Osteoblast (primary cell): ENCODE measurements at places on chromosomes 16 and 17. TPM values are rescaled to one million over a fixed set of nuclear protein-coding genes. Genes with fewer than 3 reads are reported as not detected.
A peak's percentile ranks its signal among the peaks of the same experiment; 100 is the strongest.

HLF gene
- total RNA-seq = under 0.01 TPM in 2 replicates

ALDH3A1 gene
- total RNA-seq = under 0.01 TPM in 1 of 2 replicates, not detected in the other

TMEM186 gene
- 3.5 and 4.0 TPM in 2 replicates for total RNA-seq

SKAP1 gene
- not detected in 2 replicates for total RNA-seq

OR1F1 gene
- total RNA-seq = 0.36 TPM in 1 of 2 replicates, not detected in the other

ITGA3 gene
- 73.4 and 81.4 TPM in 2 replicates for total RNA-seq

DNA sequence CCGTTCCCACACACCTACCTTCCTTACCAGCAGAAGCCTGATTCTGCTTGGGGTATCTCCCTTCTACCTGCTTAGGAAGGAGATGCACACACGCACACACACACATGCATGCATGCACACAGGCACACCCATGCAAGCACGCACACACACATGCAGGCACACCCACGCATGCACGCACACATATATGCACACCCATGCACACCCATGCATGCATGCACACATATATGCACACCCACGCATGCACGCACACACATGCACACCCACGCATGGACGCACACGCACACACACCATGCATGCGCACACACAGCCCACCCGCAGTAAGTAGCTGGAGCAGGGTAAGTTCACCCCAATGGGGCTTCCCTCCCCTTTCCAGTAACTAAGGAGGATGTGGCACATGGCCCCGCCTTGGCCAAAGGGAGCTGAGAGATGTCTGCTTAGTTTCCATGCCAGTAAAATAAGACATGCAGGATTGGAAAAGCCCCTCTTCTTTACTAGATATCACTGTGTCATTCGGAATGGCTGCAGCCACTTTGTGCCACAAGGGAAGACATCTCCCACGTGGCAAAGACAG, 33.7 kb downstream of the ADCY9 start:
- no peak overlapping the region for H3K27ac ChIP-seq
- peaks cover 6% of the 10 kb centered on the region for H3K4me1 ChIP-seq
- DNase-seq = no peak
- no peak overlapping the region for H3K4me3 ChIP-seq
- H3K36me3 ChIP-seq = no peaks in the 10 kb centered on the region
- no peaks in the 10 kb centered on the region for H3K27me3 ChIP-seq

DNA sequence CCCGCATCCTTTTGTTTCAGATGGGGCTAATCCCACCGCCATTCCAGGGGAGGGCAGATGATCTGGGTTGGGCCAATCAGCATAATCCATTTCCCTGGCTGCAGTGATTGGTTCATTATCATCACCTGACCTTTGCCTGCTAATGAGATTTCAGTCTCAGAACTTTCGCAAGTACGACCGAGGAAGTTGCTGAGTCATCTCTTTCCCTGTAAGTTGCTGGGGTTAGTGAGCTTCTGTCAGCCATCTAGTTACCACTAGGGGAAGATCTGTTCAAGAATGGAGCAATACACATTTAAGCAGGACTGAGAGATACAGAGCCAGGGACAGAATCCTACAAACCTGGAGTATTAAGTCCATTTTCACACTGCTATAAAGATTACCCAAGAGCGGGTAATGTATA, 65.3 kb upstream of the NUDT7 start:
- H3K27me3 ChIP-seq = no peaks in the 10 kb centered on the region
- no peaks in the 10 kb centered on the region for H3K4me1 ChIP-seq
- H3K27ac ChIP-seq = no peak overlapping the region
- DNase-seq = no peak

DNA sequence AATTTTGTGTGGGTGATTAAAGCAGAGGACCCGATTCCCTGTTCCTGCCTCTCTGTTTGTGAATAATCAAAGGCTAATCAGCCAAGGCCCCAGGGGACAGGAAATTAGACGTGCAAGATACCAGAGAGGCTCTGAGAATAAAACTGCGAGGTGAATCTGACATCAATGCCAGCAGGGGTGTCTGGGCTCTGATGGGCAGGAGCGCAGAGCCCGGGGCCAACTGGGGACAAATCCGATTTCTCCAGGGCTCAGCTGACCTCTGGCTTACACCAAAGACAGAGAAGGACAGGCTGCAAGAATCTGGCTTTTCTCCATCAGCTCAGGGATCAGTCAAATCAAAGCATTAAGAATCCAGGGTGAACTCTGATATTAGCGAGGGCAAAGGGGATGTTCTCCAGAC, 174.3 kb downstream of the XYLT1 start:
- H3K27ac ChIP-seq = no peak overlapping the region
- DNase-seq = no peak
- no peaks in the 10 kb centered on the region for H3K36me3 ChIP-seq
- H3K4me1 ChIP-seq = no peaks in the 10 kb centered on the region
- H3K27me3 ChIP-seq = no peaks in the 10 kb centered on the region

- H3K27me3 ChIP-seq = no peaks in the 10 kb centered on the region
- no peak overlapping the region for H3K27ac ChIP-seq
- no peak overlapping the region for H3K4me3 ChIP-seq
- no peak for DNase-seq
- no peaks in the 10 kb centered on the region for H3K4me1 ChIP-seq
These were observed 77.1 kb upstream of the SALL1 start for GRCh38 chr16:51228097-51228659.

DNA sequence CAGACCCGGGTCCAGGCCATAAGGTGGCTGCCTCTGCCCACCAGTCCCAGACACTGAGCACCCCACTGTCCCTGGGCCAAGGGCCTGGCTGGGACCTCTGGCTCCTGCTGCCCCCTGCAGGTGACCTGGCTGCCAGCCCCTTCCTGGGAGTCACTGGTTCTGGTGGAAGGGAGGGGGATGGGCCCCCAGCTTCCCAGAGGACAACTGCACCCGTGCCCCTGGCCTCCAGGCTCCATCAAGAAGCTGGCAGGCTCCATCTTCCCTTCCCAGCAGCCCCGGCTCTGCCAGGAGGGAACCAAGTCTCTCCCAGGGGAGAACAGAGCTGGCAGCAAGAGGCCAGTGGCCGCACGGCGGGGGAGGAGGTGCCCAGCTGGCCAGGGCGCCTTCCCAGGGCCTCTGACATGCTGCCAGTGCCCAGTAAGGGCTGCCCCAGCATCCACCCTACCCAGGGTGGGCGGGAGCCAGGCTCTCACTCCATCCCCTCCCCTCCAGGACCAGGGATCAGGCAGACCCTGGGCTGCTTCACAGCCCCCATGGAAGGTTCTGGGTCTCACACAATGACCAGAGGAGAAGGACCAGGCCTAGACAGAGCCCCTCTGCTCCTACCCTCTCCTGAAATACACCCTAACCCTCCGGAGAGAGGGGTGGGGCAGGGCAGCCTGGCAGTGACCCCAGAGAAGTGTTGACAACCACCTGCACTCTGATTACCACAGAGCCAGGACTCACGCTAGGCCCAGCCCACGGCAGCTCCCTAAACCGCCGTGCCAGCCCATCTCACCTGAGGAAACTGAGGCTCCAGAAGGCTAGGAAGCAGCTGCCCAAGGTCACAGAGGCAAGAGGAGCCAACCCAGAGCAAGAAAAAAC, 3.6 kb downstream of the CLUH start:
- peak; percentile 95 for DNase-seq
- peak overlapping the region; percentile 10 for H3K4me3 ChIP-seq
- no peaks in the 10 kb centered on the region for H3K36me3 ChIP-seq
- no peaks in the 10 kb centered on the region for H3K27me3 ChIP-seq
- peaks cover 47% of the 10 kb centered on the region for H3K4me1 ChIP-seq

- no peaks in the 10 kb centered on the region for H3K27me3 ChIP-seq
- DNase-seq = peak; percentile 50
- H3K36me3 ChIP-seq = peaks cover 54% of the 10 kb centered on the region
- no peak overlapping the region for H3K4me3 ChIP-seq
These were observed 9.0 kb upstream of the ITGAE start for GRCh38 chr17:3810019-3810418.

DNA sequence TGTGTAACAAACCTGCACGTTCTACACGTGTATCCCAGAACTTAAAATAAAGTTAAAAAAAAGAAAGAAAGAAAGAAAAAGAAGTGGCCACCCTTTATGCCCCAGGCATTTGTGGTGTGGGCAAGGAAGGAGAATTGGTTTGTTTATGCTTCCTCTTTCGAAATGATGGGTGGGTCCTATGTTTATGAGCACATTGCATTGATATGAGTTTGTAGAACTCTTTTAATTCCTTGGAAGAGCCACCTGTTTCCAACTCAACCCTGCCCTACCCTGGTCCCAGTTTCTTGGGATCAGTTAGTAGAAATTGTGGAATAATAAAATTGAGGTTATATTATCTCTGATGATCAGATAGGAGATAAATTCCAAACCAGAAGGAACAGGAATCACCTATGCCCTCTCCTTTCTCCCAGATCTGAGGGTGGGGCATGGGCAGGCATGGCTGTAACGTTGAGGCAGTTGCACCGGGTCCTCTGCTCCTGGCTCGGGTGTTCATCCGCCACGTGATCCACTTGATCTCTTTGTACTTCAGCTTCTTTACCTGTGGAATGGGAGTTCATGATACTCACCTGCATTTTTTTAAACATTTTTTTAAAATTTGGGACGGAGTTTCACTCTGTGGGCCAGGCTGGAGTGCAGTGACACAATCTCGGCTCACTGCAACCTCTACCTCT, 15.9 kb downstream of the CHAD start:
- no peaks in the 10 kb centered on the region for H3K4me1 ChIP-seq
- H3K27ac ChIP-seq = no peak overlapping the region
- no peaks in the 10 kb centered on the region for H3K36me3 ChIP-seq

DNA sequence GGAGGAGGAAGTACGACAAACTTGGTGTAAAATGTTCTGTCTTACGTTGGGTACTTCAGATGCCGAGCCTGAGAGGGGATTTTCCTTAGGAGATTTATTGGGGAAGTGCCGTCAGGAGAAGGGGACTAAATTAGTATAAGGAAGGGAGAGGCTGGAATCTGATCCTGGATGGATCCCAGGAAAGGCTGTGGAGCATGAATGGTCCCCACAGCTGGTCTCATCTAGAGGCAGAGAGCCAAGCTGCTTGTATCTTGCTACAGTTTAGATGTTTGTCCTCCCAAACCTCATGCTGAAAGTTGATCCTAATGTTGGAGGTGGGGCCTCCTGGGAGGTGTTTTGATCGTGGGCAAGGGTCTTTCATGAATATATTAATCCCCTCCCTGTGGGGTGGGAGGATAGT, 798.4 kb upstream of the EEF2KMT start:
- H3K4me3 ChIP-seq = no peak overlapping the region
- H3K36me3 ChIP-seq = no peaks in the 10 kb centered on the region
- H3K27me3 ChIP-seq = no peaks in the 10 kb centered on the region
- no peaks in the 10 kb centered on the region for H3K4me1 ChIP-seq

- peaks cover 6% of the 10 kb centered on the region for H3K4me1 ChIP-seq
- peaks cover 16% of the 10 kb centered on the region for H3K36me3 ChIP-seq
- DNase-seq = no peak
- H3K27me3 ChIP-seq = no peaks in the 10 kb centered on the region
- no peak overlapping the region for H3K27ac ChIP-seq
- H3K4me3 ChIP-seq = no peak overlapping the region
These were observed 1.5 kb upstream of the SUMO2 start for GRCh38 chr17:75183999-75184884.

DNA sequence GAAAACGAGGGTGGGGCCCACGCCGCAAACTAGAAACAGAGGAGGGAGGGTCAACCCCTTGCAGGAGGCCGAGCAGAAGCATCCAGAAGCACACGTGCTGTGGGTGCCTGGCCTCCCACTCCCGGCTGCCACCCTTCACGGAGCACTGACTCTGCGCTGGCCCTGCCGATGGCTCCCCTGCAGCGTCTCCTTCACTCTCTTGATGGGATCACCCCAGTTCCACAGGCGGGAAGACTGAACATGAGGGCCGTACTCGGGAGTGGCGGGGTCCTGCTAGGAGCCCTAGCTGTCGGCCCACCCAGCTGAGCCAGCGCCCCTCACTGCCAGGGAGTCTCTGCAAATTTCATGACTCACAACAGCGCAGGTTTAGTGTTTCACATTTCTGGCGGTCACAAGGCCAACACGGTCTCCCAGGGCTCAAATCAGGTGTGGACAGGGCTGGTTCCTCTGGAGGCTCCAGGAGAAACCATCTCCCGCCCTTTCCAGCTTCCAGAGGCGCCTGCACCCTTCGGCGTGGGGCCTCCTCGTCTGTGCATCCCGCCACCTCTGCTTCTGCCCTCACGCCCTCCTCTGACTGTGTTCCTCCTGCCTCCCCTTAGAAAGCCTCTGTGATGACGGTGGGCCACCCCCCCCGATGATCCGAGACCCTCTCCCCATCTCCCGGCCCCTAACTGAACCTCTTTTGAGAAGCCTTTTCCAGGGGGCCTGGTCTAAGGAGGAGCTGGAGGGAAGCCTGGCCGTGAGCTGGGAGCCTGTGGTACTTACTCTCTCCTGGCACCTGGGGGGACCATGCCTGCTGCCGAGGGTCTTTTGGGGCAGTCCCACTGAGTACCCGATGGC, 2.0 kb downstream of the PTX4 start:
- H3K27ac ChIP-seq = no peak overlapping the region
- no peak for DNase-seq
